RPMI7951 (cell line): ENCODE measurements at places on chromosomes 4 and X. TPM values are rescaled to one million over a fixed set of nuclear protein-coding genes. Genes with fewer than 3 reads are reported as not detected.

CT45A1 gene
- 0.10 TPM in 1 of 2 replicates, not detected in the other for total RNA-seq

GALNT7 gene
- total RNA-seq: 16.2 and 18.3 TPM in 2 replicates

DDX60 gene
- 13.9 and 16.1 TPM in 2 replicates for total RNA-seq

PAGE2 gene
- total RNA-seq: 7.4 and 9.3 TPM in 2 replicates

RAB33A gene
- 1.6 and 2.0 TPM in 2 replicates for total RNA-seq

ENPP6 gene
- total RNA-seq: not detected in 2 replicates

ANKRD17 gene
- total RNA-seq: 24.1 and 25.4 TPM in 2 replicates

CPZ gene
- total RNA-seq: 4.0 and 7.1 TPM in 2 replicates

SMIM10L2A gene
- total RNA-seq: not detected in 2 replicates

ENPEP gene
- total RNA-seq: under 0.01 TPM in 1 of 2 replicates, not detected in the other

MAGEA1 gene
- 0.36 and 0.78 TPM in 2 replicates for total RNA-seq

OPHN1 gene
- 3.5 and 6.0 TPM in 2 replicates for total RNA-seq

TCEAL7 gene
- total RNA-seq: not detected in 2 replicates

PPP3CA gene
- 31.2 and 45.4 TPM in 2 replicates for total RNA-seq

TMEM35A gene
- total RNA-seq: 0.10 TPM in 1 of 2 replicates, not detected in the other
